NCI-H2029 treated with DMSO at 0.1 percent for 48 hours (cell line): ENCODE measurements at places on chromosomes 5 and 9.

DNA sequence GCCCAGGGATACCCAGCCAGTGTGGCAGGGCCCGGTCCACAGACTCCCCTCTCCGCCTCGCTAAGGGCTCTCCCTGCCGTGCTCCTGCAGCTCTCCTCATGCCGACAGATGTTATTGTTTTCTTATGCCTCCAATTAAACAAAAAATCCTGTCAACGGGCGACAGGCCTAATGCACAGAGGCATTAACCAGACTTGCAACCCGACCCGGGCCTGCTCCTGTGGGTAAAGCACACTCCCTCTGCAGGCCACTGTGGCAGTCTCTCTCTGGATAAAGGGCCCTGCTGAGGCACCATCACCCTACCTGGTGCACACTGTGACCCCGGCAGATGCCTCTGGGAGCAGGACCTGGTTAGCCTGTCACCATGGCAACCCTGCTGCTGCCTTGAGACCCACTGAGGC, 27.5 kb upstream of the HAND1 start:
- no peak for DNase-seq

- no peak for DNase-seq
Observed at GRCh38 chr9:75979362-75979761, 88.9 kb downstream of the PCSK5 start.

DNA sequence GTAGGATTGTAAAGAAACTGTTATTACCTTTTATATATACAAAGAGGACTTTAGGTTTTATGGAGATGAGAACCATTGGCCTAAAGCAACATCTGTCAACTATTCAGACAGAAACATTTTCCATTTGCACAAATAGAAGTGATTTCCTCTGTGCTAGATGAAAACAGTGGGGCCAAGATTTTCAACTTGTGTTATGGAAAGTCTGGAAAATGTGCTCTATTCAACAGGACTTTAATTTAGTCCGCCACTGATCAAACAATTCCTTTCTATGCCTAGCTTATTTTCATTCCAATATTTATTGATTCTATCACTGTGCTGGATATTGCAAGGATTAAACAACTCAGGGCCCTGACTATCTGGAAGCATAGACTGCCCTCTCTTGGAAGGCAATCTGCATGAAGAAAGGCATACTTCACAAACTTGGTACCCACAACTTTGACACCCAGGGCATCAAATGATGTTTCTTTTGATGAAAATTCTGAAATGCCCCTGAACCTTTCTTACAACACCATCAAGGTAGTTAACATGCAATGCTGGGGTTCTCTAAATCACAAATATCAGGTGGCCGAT, 126.6 kb upstream of the HMHB1 start:
- DNase-seq: no peak

- DNase-seq: no peak
Observed at GRCh38 chr5:126650463-126650862, 49.7 kb downstream of the PHAX start.

GRCh38 chr5:171676286-171676944, 109.2 kb upstream of the SMIM23 start:
- DNase-seq: no peak

GRCh38 chr9:92719028-92719647, 45.5 kb downstream of the BICD2 start:
- no peak for DNase-seq

DNA sequence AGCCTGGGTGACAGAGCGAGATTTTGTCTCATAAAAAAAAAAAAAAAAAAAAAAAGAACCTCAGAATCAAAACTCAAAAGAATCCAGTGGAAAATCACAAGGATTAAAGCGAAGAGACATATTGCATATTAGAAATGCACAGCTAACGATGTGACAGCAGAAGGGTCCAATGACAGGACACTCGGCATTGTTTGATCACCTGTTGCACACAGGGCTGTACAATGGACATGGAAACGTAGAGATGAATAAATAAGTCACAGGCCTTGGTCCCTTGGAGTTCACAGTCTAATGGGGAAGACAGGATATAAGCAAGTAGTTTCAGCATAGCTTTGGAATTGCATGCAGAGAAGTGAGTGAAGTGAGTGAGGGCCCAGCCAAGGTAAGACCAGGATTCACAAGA, 25.9 kb upstream of the PIK3R1 start:
- DNase-seq: peak; percentile 13

DNA sequence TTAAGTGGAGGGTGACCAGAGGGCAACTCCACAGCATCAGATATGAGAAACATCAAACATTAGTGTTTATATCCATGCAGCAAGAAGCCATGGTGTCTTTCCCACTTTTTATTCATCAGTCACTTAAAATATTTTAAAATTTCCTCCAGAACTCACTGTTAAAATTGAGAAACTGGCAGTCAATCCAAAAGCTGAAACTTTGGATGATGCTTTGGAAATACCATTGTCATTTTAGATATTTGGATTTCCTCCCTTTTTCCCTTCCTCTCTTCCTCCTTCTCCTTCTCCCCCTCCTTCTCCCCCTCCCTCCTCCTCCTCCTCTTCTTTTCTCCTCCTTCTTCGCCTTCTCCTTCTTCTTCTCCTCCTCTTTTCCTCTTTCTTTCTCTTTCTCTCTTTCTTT, 33.1 kb upstream of the NTRK2 start:
- DNase-seq: no peak

- DNase-seq: no peak
Observed at GRCh38 chr5:150180241-150181026, 9.4 kb upstream of the SLC6A7 start.

DNA sequence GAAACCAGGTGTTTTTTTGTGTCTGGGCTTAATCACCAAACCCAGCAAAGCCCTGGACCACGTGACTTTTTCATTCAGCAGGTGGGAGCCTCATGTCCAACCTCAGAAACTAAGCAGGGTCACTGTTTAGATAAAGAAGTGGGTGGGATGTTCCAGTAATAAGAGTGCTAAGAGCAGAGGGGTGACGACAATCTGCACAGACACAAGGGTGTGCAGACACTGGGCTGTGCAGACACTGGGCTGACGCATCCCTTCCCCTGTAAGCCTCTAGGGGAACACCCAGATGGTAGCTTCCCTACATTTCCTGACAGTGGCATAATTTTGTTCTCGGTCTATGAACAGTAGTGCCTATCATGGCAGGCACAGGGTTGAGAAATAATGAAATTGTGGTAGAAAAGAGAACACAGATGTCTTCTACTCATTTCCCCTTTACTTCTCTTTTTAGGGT, 85.1 kb downstream of the SAXO1 start:
- DNase-seq: no peak

- no peak for DNase-seq
Observed at GRCh38 chr5:111231119-111231518, 6.9 kb downstream of the CAMK4 start.

DNA sequence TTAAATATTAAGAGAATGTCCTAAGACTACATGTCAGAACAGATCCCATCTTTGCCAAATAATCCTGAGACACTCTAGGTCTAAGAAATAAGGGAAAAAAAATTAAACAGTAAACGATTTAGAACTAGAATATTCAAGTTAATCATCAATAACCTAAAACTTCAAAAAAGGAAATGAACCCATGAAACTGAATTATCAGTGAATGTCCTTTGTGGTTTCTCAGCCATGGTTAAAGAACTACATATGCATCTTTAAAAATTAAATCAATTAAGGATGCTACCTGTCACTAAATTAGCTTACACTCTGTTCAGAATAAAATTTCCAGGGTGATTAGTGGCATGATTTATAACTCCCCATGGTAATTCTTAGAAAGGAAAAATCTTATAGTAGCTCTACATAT, 850.0 kb upstream of the C9orf72 start:
- no peak for DNase-seq

- no peak for DNase-seq
Observed at GRCh38 chr9:81789721-81790120, 100.4 kb upstream of the TLE1 start.
